ENCODE measurements at places on chromosomes 16 and 17. TPM values are rescaled to one million over a fixed set of nuclear protein-coding genes. Genes with fewer than 3 reads are reported as not detected.
A peak's percentile ranks its signal among the peaks of the same experiment; 100 is the strongest.

DNA sequence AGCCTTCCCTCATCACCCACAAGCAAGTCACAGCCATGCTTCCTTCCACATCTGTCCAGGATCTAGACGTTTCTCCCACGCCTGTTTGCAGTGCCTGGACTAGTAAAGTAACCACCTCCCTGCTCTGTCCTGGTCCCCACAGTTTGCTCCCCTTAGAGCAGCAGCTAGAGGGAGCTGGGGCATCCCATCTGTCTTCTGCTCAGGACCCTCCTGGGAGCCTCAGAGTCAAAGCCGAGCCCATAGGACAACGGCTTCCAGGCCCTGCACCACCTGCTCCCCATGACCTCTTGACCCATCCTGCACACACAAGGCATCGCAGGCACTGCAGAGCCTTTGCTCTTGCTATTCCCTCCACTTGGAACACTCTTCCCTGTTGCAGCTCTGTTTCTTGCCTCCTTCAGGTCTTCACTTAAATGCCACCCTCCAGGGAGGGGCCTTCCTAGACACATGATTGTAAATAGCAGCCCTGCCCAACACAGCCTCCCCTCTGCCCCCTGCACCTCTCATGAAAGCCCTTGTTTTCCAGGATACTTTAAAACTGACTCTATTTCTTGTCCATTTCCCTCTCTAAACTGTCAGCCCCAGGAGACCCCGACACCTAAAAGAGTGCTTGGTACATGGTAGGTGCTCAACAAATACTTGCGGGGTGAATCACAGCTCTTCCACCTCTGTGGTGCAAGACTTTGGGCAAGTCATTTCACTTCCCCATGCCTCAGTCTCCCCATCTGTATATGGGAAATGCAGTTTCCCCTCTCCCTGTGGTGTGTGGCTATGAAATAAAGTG, 3.1 kb downstream of the NATD1 start:
- no peak for DNase-seq

- no peak for DNase-seq
These were observed 196.0 kb downstream of the MAF start for GRCh38 chr16:79404571-79404970.

GRCh38 chr16:84729716-84730320, 30.0 kb downstream of the USP10 start:
- no peak for DNase-seq

The KRTAP3-1 gene
- total RNA-seq = not detected

- no peak for DNase-seq
These were observed at the start of gene UBTF for GRCh38 chr17:44219616-44220212. Gene UBTF (minus strand): TSS chr17:44219675. CDS start chr17:44218229, 1,446 bp downstream.

The PSMC3IP gene
- 9.2 TPM for total RNA-seq

DNA sequence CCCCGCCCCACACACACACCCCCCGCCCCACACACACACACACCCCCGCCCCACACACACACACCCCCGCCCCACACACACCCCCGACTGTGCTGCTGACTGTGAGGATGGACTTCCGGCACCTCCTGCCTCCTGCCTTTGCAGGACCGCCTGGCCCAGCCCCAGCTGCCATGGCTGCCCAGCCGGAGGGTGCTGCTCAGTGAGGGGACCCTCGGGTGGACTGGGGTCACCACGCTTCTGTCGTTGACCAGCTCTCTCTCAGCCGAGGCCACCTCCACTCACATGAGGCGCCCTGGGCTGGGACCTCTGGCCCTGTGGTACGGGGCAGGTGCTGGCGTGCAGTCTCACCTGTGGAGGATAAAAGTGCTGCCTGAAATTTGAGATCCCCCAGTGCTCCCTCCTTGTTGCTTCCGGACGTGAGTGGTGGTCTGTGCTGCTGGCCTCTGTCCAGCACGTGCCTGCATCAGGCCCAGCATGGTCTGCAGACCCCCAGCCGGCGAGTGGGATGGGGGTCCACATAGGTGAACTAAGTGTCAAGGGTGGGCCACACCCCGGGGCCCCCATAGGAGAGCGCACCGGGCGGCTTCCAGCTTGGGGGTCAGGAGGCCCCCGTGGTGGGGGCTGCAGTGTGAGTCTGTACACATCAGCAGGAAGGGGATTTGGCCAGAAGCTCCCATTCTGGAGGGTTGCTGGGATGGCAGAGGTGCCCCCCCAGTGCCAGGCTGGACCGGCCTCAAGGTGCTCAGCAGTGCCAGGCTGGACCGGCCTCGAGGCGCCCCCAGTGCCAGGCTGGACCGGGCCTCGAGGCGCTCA, 11.2 kb downstream of the METRNL start:
- DNase-seq = no peak

DNA sequence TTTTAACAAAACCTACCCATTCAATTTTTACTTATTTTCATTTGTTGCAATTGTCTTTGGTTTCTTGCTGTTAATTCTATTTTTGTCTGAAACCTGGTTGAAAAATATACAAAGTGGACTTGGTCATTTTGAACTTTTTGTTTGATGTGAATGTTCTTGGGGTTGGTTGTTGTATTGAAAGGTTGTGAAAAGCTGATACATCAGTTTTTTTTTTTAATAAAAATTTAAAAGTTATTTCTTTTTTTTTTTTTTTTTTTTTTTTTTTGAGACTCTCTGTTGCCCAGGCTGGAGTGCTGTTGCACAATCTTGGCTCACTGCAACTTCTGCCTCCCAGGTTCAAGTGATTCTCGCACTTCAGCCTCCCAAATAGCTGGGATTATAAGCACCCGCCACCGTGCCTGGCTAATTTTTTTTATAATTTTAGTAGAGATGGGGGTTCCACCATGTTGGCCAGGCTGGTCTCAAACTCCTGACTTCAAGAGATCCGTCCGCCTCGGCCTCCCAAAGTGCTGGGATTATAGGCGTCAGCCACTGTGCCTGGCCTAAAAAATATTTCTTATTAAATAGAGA, 28.9 kb downstream of the WIPF2 start:
- no peak for DNase-seq

The TNS4 gene
- total RNA-seq = not detected

- DNase-seq = peak; percentile 29
These were observed 17.0 kb downstream of the CRYM start for GRCh38 chr16:21260870-21261791.

The PERCC1 gene
- not detected for total RNA-seq

DNA sequence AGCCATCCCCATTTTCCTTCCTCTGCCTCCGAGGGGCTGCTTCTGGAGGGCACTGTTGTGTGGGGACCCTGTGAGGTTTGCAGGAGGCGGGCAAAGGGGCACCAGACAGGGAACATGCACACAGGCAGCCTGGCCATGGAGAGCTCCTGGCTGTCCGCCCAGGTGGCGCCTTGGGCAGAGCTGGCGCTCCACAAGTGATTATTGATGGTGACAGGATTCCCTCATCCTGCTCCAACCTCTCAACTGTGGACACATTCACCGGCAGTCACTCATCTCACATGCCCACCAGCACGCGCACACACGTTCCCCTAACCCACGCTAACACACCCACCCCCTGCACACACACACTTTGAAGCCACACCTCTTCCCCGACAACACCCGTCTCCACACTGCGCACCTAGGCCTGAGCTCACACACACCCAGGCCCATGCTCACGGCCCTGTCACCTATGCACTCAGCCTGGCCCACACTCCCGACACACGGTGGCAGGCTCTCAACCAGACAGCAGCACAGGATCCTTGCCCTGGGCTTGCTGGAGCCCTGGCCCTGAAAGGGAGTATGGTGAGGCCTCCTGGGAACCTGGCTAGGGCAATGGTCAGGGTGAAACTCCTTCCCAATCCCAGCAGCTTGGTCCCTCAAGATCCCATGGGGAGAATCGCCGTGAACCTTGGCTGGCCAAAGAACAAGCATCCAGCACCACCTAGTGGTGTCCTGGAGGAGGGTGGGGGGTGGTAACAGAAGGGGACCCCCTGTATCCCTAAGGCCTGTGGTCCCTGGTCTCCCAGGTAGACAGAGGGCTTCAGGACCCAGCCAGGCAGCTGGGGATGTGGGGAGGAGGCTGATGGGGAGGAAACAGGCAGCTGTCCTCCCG, 3.6 kb downstream of the PNMT start:
- DNase-seq = no peak

The TNFSF13 gene
- 1.1 TPM for total RNA-seq

DNA sequence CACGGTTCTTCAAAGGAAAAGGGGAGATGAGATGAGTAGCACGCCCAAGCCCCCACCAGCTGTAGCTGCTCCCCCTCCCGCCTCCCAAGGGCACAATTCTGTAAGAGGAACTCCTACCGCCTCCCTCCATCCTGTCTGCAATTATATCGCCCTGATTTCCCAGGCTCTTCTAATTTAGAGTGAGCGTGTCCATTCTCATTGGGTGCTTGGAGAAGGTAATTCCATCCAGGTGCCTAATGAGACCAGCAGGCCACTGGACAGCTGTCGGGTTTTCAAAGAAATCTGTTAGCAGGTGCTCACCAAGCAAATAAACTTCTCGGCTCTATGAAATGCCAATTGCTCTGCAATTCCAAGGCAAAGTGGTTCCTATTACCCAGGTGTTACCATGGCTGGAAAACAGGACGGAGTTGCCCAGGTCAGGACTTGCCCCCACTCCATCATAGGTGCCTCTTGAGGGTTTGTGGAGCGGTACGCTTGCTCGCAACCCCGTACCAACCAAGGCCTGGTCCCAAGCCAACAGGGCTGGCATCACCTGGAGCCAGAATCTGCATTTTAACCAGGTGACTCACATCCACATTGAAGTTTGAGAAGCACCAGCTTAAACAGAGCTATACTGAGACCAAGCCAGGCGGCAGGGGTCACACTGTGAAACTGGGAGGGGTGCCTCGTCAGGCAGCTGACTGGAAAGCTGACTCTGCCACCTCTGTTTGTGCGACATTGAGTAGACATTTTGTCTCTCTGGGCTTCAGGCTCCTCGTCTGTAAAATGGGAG, 16.5 kb upstream of the MEAK7 start:
- no peak for DNase-seq

DNA sequence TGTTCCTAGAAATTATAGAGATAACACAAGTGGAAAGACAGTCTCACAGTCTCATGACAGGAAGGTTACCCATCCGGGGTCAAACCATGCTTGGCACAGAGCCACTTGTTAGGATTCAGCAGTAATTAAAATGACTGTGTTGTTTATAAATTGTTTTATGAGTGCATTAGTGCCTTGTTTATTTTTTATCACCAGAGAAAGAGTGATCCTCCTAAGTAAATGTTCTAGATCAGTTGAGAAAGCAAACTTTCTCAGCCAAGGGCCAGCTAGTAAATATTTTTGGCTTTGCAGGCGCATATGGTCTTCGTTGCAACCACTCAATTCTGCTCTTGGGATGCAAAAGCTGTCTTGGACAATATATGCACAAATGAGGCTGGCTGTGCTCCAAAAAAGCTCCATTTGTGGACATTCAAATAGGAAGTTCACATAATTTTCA, 253.9 kb upstream of the CACNG5 start:
- DNase-seq = no peak

The CNTNAP4 gene
- not detected for total RNA-seq

The CD300LB gene
- not detected for total RNA-seq

The HAP1 gene
- 0.18 TPM for total RNA-seq

The SOX15 gene
- total RNA-seq = 0.07 TPM

The TMIGD1 gene
- not detected for total RNA-seq

- peak; percentile 47 for DNase-seq
These were observed 13.7 kb upstream of the CNGB1 start for GRCh38 chr16:57984443-57985203.

GRCh38 chr16:50311134-50311528, 44.8 kb downstream of the ADCY7 start:
- DNase-seq = no peak

The CD7 gene
- total RNA-seq = not detected

The SMIM22 gene
- total RNA-seq = not detected

GRCh38 chr17:66146394-66146793, 45.5 kb downstream of the CEP112 start:
- DNase-seq = no peak

Measured in pulmonary artery endothelial cell (primary cell).